Activated CD8-positive, alpha-beta memory T cell treated with anti-CD3 and anti-CD28 coated beads for 48 hours (primary cell): ENCODE measurements at places on chromosomes 16 and 17.

GRCh38 chr17:79814127-79814973, 17.5 kb upstream of the CBX8 start:
- no peak for DNase-seq

DNA sequence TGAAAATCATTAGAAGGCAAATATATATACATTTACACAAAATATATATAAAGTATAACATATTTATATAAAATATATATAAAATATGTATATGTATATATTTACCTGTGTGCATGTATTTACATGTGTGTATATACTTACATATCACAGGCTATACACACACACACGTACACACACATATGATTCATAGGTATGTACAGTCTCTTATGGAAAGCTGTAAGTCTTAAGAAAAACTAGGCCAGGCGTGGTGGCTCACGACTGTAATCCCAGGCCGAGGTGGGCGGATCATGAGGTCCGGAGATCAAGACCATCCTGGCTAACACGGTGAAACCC, 14.7 kb downstream of the TOM1L2 start:
- DNase-seq, result no peak

DNA sequence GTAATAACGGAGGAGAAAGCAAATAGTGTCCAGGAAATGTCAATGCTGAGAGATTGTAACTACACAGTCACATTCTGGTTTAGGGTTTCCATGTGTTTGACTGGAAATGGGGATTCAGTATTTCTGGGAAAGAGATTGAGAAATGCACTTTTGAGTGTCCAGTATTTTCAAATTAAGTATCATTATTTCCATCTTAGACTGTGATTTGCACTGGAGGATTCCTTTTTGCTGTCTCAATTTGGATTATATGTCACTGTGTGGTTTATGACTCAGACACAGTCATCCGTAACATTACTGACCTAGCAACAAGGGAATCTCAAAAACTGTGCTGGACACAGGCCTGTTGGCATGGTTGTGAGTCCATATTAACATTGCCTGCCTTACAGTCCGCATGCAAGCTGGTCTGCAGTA, 681.4 kb downstream of the CDH11 start:
- DNase-seq, result no peak

- DNase-seq, result no peak
These were observed 4.1 kb downstream of the RAP1GAP2 start for GRCh38 chr17:2800367-2800766.

DNA sequence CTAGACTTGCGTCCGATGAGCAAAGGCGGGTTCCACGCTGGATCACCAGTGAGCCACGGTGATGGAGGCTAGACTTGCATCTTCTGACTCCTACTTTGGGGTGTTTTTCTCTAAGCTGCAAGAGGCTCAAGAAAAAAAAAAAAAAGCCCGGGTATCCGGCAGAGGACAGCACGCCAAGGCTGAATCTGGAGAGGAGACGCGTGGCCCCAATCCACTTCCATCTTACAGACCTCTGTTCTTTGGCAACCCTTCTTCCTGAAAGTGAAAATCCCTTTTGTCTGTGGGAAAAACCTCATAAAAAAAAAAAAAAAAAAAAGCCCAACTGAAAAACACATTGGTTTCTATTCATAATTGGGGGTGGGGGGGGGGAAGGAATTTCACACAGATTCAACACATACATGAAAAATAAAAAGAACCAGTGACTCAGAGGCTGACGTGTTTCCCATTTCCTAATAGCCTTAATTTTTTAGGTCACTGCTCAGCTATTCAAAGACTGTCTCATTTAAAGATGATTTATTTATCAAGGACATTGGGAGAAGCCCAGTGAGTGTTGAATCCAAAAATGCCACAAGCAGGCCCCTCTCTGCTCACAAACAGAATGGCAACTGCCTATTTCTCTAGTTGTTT, 258.3 kb downstream of the FOXL1 start:
- DNase-seq, result no peak

DNA sequence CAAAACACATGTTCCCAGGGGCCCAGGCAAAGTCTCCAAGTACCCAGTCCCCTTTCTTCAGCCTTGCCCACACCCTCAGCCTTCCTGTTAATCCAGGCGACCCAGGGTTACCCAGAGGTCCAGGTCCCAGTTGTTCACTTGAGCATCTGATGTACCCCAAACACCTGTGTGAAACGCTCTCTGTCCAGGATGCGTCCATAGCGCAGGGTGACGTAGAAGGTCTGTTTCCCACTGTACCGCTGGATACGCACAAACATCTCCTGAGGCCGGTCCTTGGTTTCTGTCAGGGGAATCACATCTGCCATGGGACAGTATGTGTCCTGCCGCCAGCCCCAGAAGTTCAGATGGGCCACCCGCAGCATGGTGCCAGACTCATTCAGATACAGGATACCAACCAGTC, 1.6 kb downstream of the TMEM186 start:
- no peak for DNase-seq

GRCh38 chr16:3951861-3952736, 71.6 kb upstream of the CREBBP start:
- DNase-seq, result no peak

- no peak for DNase-seq
These were observed 25.4 kb downstream of the UBE2G1 start for GRCh38 chr17:4340914-4341615.
